ENCODE measurements at places on chromosomes 1 and 21.

DNA sequence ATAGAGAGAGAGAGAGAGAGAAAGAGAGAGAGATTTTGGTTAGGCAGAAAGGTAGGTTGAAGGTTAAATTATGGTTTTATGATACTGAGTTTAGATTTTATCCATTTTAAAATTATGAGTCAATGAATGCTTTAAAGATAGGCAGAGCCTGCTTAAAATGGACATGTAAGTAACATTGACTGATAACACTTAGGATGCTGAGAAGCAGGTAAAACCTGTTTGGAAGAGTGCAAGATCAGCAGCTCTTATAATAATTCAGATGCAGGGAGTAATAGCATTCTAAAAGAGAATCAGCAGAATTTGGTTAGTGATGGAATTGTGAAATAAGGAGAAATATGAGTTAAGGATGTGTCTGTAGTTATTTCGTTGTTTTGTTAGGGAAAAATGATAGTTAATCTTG, 446.6 kb downstream of the PLA2G4A start:
- DNase-seq, result no peak

DNA sequence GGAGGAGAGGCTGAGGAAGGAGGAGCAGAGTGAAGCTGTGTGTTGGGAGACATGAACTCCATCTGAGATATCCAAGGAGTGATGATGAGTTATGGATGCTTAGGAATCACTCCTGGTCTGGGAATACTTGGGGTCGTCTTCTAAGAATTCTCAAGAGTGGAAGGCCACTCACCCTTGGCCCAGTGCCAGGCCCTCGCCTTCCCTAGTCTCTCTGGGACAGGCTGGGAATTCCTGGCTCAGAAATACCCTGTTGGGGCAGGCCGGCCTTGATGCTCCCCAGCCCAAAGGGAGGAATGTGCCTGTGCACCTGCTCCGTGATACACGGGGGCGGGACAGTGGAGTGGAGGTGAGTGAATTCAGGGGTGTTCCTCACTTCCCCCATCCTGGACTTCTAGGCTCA, 12.6 kb upstream of the LMNA start:
- DNase-seq, result no peak

- no peak for DNase-seq
These were observed 71.0 kb upstream of the NFASC start for GRCh38 chr1:204799630-204800029.

DNA sequence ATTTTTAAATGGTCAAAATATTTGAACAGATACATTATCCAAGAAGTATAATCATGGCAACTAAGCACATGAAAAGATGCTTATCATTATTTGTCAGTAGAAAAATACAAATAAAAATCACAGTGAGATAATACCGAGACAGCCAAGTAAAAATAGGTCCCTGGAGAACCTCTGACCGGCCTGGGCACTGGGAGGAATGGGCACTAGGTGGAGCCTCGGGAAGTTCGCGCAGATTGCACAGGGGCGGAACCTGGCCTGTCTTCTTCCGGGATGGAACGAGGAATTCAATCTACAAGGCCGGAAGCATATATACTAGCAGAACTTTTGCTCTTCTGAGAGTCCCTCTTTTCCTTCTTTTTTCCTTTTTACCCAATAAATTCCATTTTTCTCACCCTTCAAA, 148.5 kb upstream of the CHRM3 start:
- peak; percentile 29 for DNase-seq
